Midbrain (tissue), 1 donor: ENCODE measurements at places on chromosomes 7 and 10.
A peak's percentile ranks its signal among the peaks of the same experiment; 100 is the strongest.

GRCh38 chr7:48428091-48428684 is 256.9 kb downstream of the ABCA13 start:
- DNase-seq: no peak

- no peak for DNase-seq
Observed at GRCh38 chr7:131292141-131292905, 35.4 kb upstream of the MKLN1 start.

DNA sequence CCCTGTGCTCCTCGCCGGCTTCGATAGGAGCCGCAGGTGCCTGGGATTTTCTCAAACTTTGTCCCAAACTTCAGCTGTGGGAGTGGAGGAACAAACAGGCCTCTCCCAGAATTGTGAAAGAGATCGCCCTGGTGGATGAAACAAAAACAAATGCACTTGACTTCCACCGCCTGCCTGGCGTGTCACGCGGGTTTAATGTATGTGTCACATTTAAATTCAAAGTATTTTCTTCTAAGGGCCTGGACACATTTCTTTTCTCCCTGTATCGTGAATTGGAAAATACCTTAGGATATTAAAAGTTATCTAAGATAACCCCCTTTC is 694 bp upstream of the WASL start:
- DNase-seq: no peak

- peak; percentile 20 for DNase-seq
Observed at GRCh38 chr10:70053218-70053840, 683 bp downstream of the MACROH2A2 start.

GRCh38 chr10:48466611-48467240 is 138.1 kb downstream of the ARHGAP22 start:
- DNase-seq: no peak

DNA sequence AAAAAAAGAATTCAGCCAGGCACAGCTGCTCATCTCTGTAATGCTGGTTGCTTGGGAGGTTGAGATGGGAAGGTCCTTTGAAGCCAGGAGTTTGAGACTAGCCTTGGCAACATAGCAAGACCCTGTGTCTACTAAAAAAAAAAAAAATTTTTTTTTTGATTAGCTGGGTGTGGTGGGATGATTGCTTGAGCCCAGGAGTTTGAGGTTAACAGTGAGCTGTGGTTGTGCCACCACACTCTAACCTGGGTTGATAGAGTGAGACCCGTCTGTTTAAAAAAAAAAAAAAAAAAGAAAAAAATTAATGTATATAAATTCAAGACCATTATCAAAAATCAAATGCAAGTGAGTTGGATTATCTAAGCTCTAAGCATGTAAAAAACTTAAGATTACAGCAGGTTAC is 5.7 kb downstream of the WAC start:
- DNase-seq: no peak

GRCh38 chr10:113765910-113766309 is 14.4 kb downstream of the PLEKHS1 start:
- no peak for DNase-seq

DNA sequence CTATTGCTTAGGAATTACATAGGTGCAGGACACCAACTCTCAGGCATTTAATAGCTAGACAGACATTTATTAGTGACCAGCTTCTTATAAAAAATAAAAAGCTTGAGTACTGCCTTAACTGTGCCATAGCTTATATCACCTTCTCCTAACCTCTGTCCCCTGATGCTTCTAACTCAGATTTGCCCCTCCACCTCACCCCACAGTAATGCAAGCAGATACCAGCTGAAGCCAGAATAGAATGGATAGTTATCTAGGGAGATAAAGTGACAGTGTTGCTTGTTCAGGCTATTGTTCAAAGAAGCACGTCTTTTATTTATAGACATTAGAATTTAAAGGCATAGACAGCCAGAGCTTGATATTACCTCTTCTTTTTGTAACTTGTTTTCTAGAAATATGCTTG is 99.6 kb upstream of the GLCCI1 start:
- DNase-seq: no peak

GRCh38 chr10:48976196-48976595 is 36.6 kb upstream of the LRRC18 start:
- peak; percentile 4 for DNase-seq
